ENCODE measurements at places on chromosomes 2 and 18.
A peak's percentile ranks its signal among the peaks of the same experiment; 100 is the strongest.

DNA sequence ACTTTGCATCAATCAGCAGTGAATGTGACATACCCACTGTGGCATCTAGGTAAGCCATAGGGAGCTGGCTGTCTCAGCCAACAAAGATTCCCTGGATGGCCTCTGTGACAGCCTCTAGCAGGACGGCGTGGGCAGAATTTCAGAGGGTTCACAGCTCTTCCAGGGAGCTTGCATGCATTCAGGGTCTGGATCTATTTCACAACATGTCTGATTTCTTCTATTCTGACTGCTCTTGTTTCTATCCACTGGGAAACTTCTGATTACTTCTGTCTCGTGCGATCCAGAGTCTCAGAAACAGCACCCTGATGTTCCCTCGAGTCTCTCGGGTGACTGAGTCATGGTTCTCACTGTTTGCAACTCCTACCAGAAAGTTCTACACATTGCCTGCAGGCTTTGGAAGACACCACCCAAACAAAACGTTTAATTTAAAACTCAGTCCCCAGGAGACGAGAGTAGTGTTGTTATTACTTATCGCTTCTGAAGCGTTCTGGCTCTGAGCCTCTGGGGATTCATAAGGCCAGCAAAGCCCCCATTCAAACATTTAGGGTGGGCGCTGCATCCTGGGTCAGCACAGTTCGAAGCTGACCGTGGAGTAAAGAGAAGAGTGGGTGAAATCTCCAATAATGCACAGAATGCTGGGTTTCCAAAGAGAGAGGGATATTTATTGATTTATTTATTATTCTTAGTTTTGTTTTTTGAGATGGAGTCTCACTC lies 41.9 kb upstream of the ODC1 start:
- DNase-seq: no peak

DNA sequence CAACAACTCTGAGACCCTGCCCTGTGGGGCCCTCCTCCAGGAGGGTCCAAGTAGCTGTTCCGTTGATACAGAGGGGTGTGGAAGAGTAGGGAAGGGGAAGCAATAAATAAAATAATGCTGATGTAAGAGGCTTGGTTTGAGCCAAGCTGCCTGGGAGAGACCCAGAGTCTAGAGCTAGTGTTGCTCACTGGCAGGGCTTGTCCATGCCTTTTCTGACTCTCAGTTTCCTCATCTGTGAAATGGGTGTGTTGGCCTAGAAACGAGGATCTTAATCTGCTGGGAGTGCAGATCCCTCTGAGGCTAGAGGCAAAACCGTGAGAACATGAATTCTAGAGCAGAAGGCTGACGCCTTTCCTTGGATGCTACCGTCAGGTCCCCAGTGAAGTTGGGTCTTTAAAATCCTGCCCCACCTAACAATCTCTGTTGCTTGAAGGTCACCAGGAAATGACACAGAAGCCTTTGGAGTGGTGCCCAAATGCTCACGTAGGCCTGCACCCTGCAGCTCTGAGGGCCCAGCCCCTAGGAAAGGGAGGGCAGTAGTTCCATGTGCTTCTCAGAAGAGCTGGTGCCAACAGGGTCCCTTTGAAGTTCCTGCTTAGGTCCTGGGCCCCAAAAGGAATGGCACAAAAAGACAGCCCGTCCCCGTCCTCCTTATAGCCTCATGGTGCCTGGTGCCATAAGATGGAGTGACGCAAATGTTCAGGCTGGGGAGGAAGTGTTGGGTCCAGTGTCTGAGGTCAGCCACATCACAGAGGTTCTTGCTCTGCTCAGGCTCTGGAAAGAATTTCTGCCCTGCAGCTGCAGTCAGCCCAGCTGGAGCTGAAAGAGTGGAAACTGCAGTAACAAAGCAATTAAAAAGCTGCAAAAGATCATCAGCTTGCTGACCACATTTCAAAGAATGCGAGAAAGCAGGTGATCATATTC lies 73.2 kb upstream of the SMAD2 start:
- no peak for DNase-seq

- DNase-seq: no peak
Measured at GRCh38 chr2:160334028-160334741, 134.1 kb upstream of the ITGB6 start.

- no peak for DNase-seq
Measured at GRCh38 chr18:57437766-57438671, 2.8 kb downstream of the ONECUT2 start.

GRCh38 chr18:53698907-53699306 lies 525.6 kb downstream of the MBD2 start:
- no peak for DNase-seq

GRCh38 chr18:48222118-48222517 lies 187.1 kb downstream of the ZBTB7C start:
- no peak for DNase-seq

GRCh38 chr2:231642631-231643494 lies 50.2 kb downstream of the TEX44 start:
- DNase-seq: peak; percentile 42

GRCh38 chr2:66445076-66445924 lies 10.4 kb downstream of the MEIS1 start:
- DNase-seq: no peak

- no peak for DNase-seq
Measured at GRCh38 chr2:240792629-240793312, 27.2 kb downstream of the KIF1A start.

DNA sequence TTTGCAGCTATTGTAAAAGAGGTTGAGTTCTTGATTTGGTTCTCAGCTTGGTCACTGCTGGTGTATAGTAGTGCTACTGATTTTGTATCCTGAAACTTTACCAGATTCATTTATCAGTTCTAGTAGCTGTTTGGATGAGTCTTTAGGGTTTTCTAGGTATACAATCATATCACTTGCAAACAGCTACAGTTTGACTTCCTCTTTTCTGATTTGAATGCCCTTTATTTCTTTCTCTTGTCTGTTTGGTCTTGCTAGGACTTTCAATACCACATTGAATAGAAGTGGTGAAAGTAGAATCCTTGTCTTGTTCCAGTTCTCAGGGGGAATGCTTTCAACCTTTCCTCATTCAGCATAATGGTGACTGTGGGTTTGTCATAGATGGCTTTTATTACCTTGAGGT lies 210.5 kb upstream of the DPP10 start:
- DNase-seq: no peak

GRCh38 chr2:46913471-46914381 lies 1.9 kb downstream of the MCFD2 start:
- no peak for DNase-seq

All from bone marrow (tissue), 2 donors.